Stimulated activated CD4-positive, alpha-beta T cell treated with anti-CD3 and anti-CD28 coated beads, Interleukin-15, amount 100 ng/mL, for 1 hour (primary cell): ENCODE measurements at places on chromosomes 1 and 21.
A peak's percentile ranks its signal among the peaks of the same experiment; 100 is the strongest.

- no peak for DNase-seq
Observed at GRCh38 chr1:203299169-203299568, 6.2 kb upstream of the BTG2 start.

GRCh38 chr21:46559291-46559983 is 45.4 kb downstream of the S100B start:
- peak; percentile 42 for DNase-seq

DNA sequence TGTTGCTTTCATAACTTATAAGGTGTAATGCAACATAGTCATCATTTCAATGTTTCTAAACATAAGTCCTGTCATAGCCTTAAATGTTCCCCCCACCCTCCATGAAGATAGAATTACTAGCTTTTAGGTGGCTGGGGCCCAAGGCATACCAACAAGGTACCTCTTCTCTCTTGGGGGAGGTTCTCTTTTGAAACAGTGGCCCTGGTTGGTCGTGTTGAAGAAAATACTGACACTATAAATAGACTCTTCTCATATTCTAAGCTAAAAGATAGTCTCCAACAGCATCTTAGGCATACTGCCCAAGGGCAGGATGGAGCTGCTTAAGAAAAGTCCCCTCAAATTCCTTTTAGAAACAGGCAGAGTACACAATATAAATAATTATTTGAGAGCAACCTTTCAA is 255.0 kb downstream of the FAF1 start:
- DNase-seq = no peak

- DNase-seq = no peak
Observed at GRCh38 chr1:18942340-18942739, 14.1 kb downstream of the IFFO2 start.

DNA sequence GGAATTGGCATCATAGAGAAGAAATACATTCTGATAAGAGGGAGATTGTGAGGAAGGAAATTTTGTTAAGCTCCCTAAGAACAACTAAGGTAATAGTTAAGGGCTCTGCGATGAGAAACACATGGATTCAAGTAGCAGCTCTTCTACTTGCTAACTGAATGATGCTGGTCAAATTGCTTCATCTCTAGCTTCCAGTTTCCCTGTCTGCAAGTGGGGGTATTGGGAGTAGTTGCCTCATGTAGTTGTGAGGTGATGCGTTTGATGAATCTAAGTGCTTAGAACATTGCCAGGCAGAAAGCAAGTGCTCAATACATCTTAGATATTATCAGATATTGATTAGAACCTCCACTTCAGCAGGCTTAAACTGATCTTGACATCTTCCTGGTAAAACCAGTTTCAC is 84.8 kb downstream of the CD58 start:
- no peak for DNase-seq

DNA sequence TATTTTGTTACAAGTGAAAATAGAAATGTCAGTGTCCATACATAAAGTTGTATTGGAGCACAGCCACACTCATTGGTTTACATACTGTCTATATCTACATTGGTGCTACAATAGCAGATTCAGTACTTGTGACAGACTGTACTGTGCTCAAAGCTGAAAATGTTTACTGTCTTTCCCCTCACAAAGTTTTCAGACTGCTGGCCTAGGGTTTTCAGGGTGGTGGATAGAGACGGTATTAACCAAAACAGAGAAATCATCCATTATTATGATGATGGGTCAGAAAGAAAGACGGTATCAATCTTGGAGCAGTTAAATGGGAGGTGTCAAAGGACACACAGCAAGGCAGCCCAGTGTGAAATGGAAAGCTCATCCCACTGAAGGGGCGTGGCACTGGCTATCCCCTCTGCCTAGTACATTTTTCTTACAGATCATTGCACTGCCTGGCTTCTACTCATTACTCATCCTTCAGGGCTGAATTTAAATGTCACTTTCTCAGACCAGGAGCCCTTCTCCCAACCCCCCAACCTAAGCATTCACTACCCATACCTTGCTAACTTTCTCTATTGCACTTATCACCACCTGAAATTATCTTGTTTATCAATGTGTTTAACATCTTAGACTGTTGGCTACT is 10.2 kb downstream of the JAK1 start:
- no peak for DNase-seq

DNA sequence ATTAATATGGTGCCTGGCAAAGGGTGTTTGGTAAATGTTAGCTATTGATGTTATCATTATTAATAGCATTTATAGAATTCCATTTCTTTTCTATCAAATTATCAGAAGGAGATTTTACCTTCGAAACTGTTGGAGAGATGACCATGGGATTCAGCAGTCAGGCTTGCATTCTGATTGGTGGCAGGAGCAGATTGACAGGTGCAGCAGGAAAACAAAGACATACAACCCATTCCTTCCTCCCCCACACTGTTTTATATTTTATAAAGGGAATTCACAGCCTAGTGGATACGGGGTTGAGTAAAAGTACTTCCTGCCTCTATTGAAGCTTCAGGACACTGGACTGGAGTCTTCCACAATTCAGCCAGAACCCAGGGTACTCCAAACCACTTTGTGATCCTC is 55.1 kb upstream of the SYT14 start:
- no peak for DNase-seq

GRCh38 chr1:63937461-63938022 is 163.7 kb downstream of the ROR1 start:
- no peak for DNase-seq
